Femur (tissue), 1 donor: ENCODE measurements at places on chromosomes 12 and 14.

DNA sequence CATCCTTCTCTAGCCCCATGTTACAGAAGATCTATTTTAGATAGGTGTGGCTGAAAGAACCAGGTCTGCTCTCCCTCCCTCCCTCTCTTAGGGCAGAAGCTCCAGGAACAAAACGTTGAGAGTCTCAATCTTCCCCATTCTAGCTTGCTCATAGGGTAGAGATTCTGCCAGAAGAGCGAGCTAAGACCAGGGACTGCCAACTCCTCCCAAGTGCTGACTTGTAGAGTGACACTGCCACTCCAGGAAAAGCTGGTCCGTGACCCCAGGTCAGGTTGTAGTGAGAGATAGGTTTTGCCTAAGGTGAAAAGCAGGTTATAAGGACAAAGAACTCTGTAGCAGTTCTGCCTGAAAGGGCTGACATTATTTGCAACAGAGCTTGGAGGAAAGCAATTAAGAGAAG lies 73.4 kb downstream of the INSM2 start:
- DNase-seq, result no peak

DNA sequence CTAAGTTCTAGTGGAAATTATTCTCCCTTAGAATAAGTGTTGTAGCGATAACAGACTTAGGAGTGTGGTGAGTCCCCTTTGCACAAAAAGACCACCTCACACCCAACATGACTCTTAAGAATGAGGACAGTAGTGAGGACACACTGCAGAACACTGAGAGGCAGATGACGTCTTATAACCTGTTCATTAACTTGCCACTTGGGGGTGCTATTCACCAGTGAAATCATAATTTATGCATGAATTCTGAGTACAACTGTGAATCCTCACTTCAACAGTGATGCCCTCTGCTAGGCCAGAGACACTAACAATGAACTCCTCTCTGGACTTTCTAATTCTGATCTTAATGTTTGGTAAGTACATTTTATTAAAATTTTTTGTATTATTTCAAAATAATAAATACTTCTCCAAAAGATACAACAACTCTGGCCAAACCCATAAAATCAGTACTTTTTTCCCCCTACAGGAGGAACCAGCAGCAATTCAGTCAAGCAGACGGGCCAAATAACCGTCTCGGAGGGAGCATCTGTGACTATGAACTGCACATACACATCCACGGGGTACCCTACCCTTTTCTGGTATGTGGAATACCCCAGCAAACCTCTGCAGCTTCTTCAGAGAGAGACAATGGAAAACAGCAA lies 274.7 kb downstream of the DAD1 start:
- no peak for DNase-seq

DNA sequence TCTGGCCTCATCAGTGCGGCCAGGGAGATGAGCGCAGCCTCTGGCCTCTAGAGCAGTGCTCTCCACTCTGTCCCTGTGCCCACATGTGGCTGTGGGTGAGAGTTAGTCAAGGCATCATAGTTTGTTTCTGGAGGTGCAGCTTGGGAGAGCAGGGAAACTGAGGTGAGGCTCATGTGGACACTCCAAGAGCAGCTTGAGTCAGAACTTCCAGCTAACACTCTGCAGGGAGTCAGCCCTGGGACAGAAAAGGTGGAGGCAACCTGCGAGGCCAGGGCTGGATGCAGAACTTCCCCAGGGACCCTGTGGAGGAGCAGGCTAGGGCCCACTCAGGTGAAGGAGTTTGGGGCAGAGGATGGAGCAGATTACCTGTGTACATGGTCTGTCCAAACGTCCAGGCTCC lies 10.8 kb downstream of the ISCA2 start:
- no peak for DNase-seq

DNA sequence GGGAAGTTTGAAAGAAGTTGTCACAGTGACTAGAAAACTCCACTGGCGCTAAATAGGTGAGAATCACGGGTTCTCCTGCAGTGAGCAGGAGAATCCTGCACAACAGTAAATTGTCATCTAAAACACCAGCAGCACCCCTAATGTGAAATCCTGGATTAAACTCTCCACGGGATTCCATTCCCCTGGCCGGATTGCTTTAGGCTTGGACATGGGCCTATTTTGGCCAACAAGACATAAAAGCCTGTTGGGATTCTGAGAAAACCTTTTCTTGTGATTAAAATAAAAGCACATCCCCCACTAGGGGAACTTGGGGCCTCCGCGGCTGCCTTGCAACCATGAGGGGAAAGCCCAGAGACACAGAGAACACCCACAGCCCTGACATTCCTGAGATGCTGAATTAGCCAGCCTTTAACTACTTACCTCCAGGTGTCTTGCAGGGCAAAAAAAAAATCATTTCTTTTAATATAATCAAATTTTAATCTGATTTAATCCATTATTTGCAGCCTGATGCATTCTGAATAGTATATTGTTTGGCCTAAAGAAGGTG lies 21.0 kb upstream of the TSPAN11 start:
- no peak for DNase-seq

DNA sequence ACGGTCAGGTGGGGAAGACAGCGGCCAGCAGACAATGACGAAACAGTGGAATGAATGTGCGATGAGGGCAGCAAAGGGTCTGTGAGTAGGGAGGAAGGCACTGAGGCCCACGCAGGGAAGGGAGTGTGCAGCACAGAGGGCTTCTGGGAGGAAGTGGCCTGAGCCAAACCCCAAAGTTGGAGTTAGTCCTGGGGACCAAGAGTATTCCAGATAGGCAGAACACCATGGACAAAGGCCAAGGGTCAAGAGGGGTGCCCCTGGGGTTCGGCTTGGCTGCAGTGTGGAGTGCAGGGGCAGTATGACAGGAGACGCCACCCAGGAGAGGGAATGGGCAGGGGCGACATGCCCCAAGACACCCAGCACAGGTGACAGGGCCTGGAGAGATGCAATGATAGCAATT lies 58.8 kb downstream of the CHGA start:
- DNase-seq, result no peak
